ENCODE measurements at places on chromosomes 3 and 15.

DNA sequence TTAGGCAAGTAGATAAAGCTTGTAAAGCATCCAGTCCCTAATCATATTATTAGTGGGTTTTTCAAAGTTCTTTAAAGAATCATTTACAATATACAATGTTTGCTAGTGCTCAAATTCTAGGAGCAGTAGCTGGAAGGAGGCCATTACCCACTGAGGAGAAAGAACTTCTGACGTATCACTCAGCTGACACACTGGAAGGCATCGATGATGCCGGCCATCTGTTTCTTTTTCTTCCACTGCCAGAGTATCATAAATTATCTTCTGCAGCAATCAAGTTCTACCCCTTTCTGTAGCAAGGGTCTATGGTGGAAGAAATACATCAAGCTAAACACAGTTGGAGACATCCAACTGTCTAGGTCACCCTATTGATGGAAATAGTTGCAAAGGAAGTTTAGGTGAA is 243.2 kb upstream of the LRRN1 start:
- no peak for DNase-seq

- no peak for DNase-seq
Measured at GRCh38 chr3:169272532-169272931, 391.0 kb downstream of the MECOM start.

GRCh38 chr3:78644847-78645246 is 1123.0 kb downstream of the ROBO1 start:
- no peak for DNase-seq

- no peak for DNase-seq
Measured at GRCh38 chr3:178203650-178204049, 332.6 kb upstream of the KCNMB2 start.

DNA sequence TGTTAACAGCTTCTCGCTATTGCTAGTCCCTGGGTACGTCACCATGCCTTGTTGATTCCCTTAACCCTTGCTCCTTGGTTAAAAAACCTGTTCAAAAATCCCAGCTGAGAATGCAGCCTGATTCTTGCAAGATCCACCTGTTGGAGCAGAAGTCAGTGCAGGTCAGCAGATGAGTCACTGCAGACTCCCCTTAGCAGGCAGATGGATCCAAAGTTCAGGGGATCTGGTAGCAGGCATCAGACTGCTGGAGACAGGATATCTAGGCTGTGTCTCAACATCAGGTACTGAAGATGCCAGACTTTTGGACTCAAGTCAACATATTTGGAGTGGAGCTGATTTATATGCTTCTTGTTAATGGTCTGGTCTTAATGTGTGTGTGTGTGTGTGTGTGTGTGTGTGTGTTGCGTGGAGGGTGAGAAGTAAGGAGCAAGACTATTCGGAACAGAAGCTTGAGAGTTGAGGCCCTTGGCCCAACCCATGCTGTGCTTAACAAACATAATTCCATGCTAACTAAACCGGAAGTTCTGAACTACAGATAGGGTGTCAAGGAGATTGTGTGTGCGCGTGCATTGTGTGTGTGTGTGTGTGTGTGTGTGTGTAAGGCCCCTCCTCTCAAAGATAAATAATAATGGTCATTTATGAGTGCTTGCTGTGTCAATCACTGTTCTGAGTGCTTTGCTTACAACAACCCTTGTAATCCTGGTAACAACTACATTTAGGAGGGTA is 1.0 kb upstream of the C3orf52 start:
- DNase-seq = no peak
